Heart right ventricle (tissue), 16 donors: ENCODE measurements at places on chromosomes 16 and 17. TPM values are rescaled to one million over a fixed set of nuclear protein-coding genes. Genes with fewer than 3 reads are reported as not detected.

DNA sequence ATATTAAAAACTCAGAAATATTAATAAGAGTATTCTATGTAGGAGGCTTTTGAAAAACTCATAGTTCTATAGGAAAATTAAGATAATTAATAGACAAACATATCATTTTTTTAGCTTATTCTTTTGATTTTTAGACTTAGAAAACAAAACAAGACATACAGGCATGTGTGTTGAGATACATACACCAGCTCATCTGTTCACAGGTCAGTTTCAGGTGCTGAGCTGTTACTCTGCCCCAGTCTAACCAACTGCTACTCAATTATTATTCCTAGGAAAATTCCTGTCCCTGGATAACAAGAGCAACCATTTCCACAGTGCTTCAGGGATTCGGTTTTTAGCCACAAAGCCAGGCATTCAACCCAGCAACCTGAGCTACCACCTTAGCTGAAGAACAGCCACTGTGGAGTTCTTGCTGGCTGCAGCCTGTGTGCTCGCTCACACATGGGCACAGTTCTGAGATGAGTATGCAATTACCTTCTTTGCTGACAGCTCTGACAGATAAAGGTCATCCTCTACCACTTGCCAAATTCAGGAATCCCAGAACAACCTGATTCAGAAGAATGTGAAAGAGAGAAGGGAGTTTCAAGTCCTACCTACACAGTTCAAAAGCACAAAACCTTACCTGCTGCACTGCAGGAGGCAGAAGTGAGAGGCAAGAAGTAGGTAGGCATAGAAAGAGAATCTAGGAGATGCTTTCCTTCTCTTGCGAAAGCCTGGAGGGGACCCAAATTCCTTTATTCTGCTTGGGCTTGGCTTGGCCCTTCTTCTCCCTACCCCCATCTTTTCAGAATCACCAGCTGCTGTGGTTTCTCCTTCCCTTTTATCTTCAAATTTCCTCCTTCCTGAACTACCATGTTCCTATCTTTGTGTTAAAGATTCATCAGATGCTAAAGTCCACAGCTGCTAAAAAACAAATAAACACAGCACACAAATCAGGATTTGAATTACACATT lies 62.7 kb downstream of the TEX2 start:
- no peaks in the 10 kb centered on the region for H3K36me3 ChIP-seq
- no peak overlapping the region for H3K4me3 ChIP-seq
- no peak for DNase-seq
- peaks cover 13% of the 10 kb centered on the region for H3K4me1 ChIP-seq
- H3K27me3 ChIP-seq, result no peaks in the 10 kb centered on the region

SRRM2 gene
- total RNA-seq, result 392 TPM

GRCh38 chr16:19874851-19875546 lies 9.6 kb downstream of the GPRC5B start:
- peaks cover 27% of the 10 kb centered on the region for H3K36me3 ChIP-seq
- H3K27ac ChIP-seq, result peak overlapping the region; percentile 85
- peaks cover 55% of the 10 kb centered on the region for H3K4me1 ChIP-seq
- no peak for DNase-seq
- no peaks in the 10 kb centered on the region for H3K27me3 ChIP-seq
- no peak overlapping the region for H3K4me3 ChIP-seq

GRCh38 chr17:74304184-74304583 lies 21.8 kb upstream of the KIF19 start:
- H3K4me1 ChIP-seq, result no peaks in the 10 kb centered on the region
- no peak overlapping the region for H3K27ac ChIP-seq
- H3K4me3 ChIP-seq, result no peak overlapping the region
- DNase-seq, result no peak

TMC5 gene
- total RNA-seq, result not detected

BICDL2 gene
- total RNA-seq, result not detected

PHF12 gene
- 21.3 TPM for total RNA-seq

KCNH4 gene
- 0.22 TPM for total RNA-seq

- no peak overlapping the region for H3K4me3 ChIP-seq
- H3K4me1 ChIP-seq, result no peaks in the 10 kb centered on the region
These were observed 17.1 kb downstream of the RND2 start for GRCh38 chr17:43042025-43042628.

ARSG gene
- total RNA-seq, result 5.0 TPM

GRCh38 chr16:87725596-87726235 lies 40.1 kb downstream of the KLHDC4 start:
- H3K4me3 ChIP-seq, result no peak overlapping the region
- no peaks in the 10 kb centered on the region for H3K36me3 ChIP-seq
- no peaks in the 10 kb centered on the region for H3K27me3 ChIP-seq
- DNase-seq, result no peak
- H3K27ac ChIP-seq, result no peak overlapping the region

TMC8 gene
- total RNA-seq, result 1.2 TPM

GRCh38 chr17:81928544-81929252 lies 1.2 kb upstream of the MAFG start:
- H3K4me3 ChIP-seq, result peak overlapping the region; percentile 67
- H3K36me3 ChIP-seq, result no peaks in the 10 kb centered on the region
- no peaks in the 10 kb centered on the region for H3K27me3 ChIP-seq
- H3K4me1 ChIP-seq, result peaks cover 40% of the 10 kb centered on the region
- H3K27ac ChIP-seq, result no peak overlapping the region

- no peaks in the 10 kb centered on the region for H3K27me3 ChIP-seq
- no peaks in the 10 kb centered on the region for H3K4me1 ChIP-seq
- H3K36me3 ChIP-seq, result no peaks in the 10 kb centered on the region
- no peak for DNase-seq
- H3K27ac ChIP-seq, result no peak overlapping the region
These were observed 65.9 kb downstream of the PCTP start for GRCh38 chr17:55816532-55817396.

DNA sequence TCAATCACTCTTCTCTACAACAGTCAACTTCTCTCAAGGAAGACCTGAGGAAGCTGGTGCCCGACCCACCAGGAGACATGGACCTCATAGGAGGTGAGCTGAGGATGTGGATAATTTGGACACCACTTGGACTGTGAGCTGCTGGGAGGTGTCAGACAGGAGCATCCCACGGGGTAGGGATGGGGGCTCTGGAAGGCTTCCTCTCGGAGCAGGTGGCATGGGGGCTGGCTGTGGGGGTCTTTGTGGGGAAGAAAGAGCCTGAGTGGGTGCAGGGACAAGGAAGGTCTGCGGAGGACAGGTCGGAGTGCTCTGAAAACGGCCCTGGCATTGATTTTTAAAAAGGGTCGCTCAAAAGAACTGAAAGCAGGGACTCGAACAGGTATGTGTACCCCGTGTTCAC lies 64.0 kb downstream of the TBC1D16 start:
- H3K27me3 ChIP-seq, result no peaks in the 10 kb centered on the region
- H3K36me3 ChIP-seq, result no peaks in the 10 kb centered on the region
- no peak overlapping the region for H3K27ac ChIP-seq
- H3K4me1 ChIP-seq, result no peaks in the 10 kb centered on the region
- no peak overlapping the region for H3K4me3 ChIP-seq

GRCh38 chr16:56102906-56103305 lies 88.4 kb upstream of the GNAO1 start:
- DNase-seq, result no peak
- H3K27me3 ChIP-seq, result no peaks in the 10 kb centered on the region
- H3K36me3 ChIP-seq, result no peaks in the 10 kb centered on the region

- H3K27me3 ChIP-seq, result no peaks in the 10 kb centered on the region
- DNase-seq, result peak; percentile 64
These were observed 32.3 kb downstream of the SLC7A5 start for GRCh38 chr16:87836844-87837581.

- H3K27me3 ChIP-seq, result no peaks in the 10 kb centered on the region
- no peak for DNase-seq
- H3K36me3 ChIP-seq, result no peaks in the 10 kb centered on the region
- peaks cover 15% of the 10 kb centered on the region for H3K4me1 ChIP-seq
- no peak overlapping the region for H3K4me3 ChIP-seq
These were observed 51.6 kb downstream of the PRKCA start for GRCh38 chr17:66353937-66354401.

- H3K4me3 ChIP-seq, result peak overlapping the region; percentile 100
- H3K27me3 ChIP-seq, result no peaks in the 10 kb centered on the region
- peaks cover 18% of the 10 kb centered on the region for H3K4me1 ChIP-seq
- H3K36me3 ChIP-seq, result peaks cover 11% of the 10 kb centered on the region
These were observed 906 bp downstream of the RBL2 start for GRCh38 chr16:53435066-53435688.

- no peak overlapping the region for H3K4me3 ChIP-seq
- H3K27me3 ChIP-seq, result no peaks in the 10 kb centered on the region
- DNase-seq, result peak; percentile 45
- H3K4me1 ChIP-seq, result peaks cover 59% of the 10 kb centered on the region
These were observed 36.2 kb downstream of the USP10 start for GRCh38 chr16:84735849-84736586.

GRCh38 chr16:55736671-55737070 lies 80.9 kb downstream of the SLC6A2 start:
- no peaks in the 10 kb centered on the region for H3K4me1 ChIP-seq
- no peak for DNase-seq
- H3K36me3 ChIP-seq, result no peaks in the 10 kb centered on the region
- no peak overlapping the region for H3K27ac ChIP-seq

- H3K4me1 ChIP-seq, result peaks cover 79% of the 10 kb centered on the region
- H3K27me3 ChIP-seq, result no peaks in the 10 kb centered on the region
- peaks cover 10% of the 10 kb centered on the region for H3K36me3 ChIP-seq
These were observed 33.9 kb downstream of the DCUN1D3 start for GRCh38 chr16:20866145-20866772.

- no peak overlapping the region for H3K4me3 ChIP-seq
- H3K36me3 ChIP-seq, result no peaks in the 10 kb centered on the region
- H3K27ac ChIP-seq, result no peak overlapping the region
- H3K4me1 ChIP-seq, result peaks cover 13% of the 10 kb centered on the region
- no peak for DNase-seq
- H3K27me3 ChIP-seq, result no peaks in the 10 kb centered on the region
These were observed 124.9 kb downstream of the MRTFB start for GRCh38 chr16:14196011-14196410.

- H3K36me3 ChIP-seq, result no peaks in the 10 kb centered on the region
- H3K4me1 ChIP-seq, result no peaks in the 10 kb centered on the region
- H3K27ac ChIP-seq, result no peak overlapping the region
- no peak for DNase-seq
These were observed 124.3 kb upstream of the MED13 start for GRCh38 chr17:62189377-62189776.

DNA sequence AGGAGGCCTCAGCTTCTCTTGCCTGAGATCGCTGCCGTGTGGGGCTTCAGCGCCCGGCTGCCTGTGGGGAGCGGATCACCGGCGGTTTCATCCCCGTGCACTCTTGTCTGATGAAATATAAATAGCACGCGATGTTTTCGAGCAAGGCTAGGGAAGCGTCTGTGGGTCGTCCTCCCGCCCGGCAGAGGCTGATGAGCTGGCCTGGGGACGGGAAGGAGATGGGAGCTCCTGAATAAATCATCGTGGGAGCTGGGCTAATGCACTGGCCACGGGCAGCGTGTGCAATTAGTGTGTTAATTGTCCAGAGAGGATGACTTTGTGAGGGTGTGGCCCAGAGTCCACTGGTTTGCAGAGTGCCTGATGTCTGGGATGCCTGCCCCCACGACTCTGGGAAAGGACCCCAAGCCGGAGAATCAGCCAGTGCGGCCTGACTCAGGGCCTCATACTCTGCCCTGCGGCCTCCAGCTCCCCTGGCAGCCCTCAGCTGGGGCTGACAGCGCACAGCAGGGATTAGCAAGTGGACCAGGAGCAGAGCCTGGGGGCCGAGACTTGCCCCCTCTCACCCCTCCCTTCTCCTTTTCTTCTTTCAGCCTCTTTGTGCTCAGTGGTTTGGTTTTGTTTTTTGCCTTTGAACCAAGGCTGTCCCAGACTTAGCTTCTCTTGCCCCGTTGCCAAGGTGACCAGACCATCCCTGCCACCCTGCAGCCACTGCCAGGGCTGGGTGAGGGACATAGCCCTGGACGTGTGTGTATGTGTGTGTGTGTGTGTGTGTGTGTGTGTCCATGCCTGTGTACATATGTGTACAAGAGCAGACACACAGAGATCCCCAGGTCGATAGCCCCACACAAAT lies 21.4 kb downstream of the KCNJ12 start:
- no peak for DNase-seq
- H3K36me3 ChIP-seq, result no peaks in the 10 kb centered on the region

- no peaks in the 10 kb centered on the region for H3K36me3 ChIP-seq
- H3K27ac ChIP-seq, result no peak overlapping the region
- H3K4me3 ChIP-seq, result no peak overlapping the region
- H3K27me3 ChIP-seq, result peaks cover 5% of the 10 kb centered on the region
These were observed 158.9 kb upstream of the CNTNAP4 start for GRCh38 chr16:76118344-76118743.

DNA sequence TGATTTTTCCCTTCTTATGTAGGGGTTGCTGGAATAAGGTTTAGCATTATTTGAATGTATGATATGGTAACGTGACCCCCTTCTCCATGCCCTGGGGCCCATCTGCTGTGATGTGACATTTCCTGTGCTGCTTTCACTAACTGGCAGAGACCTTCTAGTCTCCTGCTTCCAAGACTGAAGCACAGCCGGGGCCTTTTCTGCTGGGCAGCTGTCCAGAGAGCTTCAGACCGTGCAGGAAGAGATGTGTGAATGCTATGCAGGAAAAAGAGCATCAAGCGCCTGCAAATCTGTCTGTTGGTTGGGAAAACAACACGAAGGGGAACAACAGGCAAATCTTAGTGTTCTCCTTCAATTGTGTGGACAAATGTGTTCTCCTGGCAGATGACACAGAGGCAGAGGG lies 128.5 kb downstream of the SPACA3 start:
- DNase-seq, result no peak
- H3K4me1 ChIP-seq, result no peaks in the 10 kb centered on the region
- H3K36me3 ChIP-seq, result no peaks in the 10 kb centered on the region
- no peak overlapping the region for H3K4me3 ChIP-seq
- H3K27ac ChIP-seq, result no peak overlapping the region

GRCh38 chr16:49463529-49463928 lies 89.9 kb downstream of the C16orf78 start:
- H3K36me3 ChIP-seq, result no peaks in the 10 kb centered on the region
- no peak overlapping the region for H3K27ac ChIP-seq
- H3K4me1 ChIP-seq, result no peaks in the 10 kb centered on the region
- H3K27me3 ChIP-seq, result peaks cover 31% of the 10 kb centered on the region

DNA sequence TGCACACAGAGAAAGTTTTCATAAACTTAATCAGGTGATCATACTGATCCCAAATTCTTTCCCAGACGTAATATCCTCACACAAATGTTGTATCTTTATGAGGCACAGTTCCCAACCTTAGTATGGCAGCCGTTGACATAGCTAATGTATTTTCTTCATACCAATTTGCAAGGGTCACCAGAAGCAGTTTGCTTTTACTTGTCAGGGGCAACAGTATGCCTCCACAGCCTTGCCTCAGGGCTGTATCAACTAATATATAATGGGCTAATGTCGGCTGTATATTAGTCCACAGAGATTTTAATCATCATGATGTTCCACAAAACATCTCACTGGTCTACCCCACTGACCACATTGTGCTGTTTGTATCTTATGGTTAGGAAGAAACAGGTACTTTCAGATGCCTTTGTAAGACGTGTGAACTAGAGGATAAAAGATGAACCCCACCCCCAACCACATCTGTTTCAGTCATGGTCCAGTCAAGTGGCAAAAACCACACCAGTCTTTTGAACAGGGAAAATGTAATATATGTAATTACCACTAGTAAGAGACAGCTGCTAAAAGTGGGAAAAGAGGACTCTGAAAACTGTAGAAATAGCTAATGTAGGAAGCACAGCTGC lies 55.2 kb downstream of the GAN start:
- no peak overlapping the region for H3K4me3 ChIP-seq
- H3K4me1 ChIP-seq, result no peaks in the 10 kb centered on the region
- H3K27ac ChIP-seq, result no peak overlapping the region
- H3K36me3 ChIP-seq, result peaks cover 62% of the 10 kb centered on the region
- no peak for DNase-seq

GRCh38 chr17:9798724-9799123 lies 7.3 kb upstream of the DHRS7C start:
- no peaks in the 10 kb centered on the region for H3K4me1 ChIP-seq
- no peak for DNase-seq
- H3K27ac ChIP-seq, result no peak overlapping the region

RND2 gene
- 0.16 TPM for total RNA-seq
